Stimulated activated CD4-positive, alpha-beta T cell treated with anti-CD3 and anti-CD28 coated beads, Interleukin-4, amount 100 ng/mL, for 48 hours (primary cell): ENCODE measurements at places on chromosomes 6 and 20.

DNA sequence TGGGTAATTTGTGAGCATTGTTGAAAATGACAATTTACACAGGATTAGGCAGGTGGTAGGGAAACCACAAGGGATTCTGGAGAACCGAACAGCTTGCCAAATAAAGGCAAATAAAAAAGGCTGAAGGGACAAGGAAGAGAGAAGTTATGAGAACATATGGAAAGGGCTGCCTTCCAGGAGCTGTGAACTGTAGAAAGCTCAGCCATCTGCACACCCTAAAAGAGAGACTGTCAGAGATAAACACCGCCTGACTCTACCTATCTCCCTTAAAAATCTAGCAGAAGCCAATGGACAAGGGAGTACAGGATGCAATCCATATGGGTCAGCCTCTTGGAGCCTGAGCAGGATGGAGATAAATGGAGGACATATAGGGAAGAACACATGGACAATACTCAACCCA is 12.7 kb upstream of the SLC17A1 start:
- DNase-seq = no peak

GRCh38 chr6:98486057-98486456 is 348.3 kb upstream of the POU3F2 start:
- no peak for DNase-seq

DNA sequence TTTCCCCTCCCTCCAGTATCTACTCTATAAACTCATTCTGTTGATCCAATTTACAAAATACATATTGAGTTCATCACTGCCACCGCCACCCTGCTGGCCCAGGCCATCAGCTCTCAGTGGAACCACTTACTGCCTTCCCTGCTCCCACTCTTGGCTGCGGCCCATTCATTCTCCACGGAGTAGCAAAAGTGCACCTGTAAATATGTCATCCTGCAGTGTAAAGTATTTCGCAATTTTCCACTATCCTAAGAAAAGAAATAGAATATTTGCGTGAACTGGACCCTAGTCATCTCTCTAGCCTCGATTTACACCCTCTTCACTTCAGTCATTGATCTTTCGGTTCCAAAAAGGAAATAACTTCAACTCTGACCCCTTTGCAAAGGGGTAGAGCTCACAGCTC is 258.3 kb upstream of the TFAP2D start:
- DNase-seq = no peak

DNA sequence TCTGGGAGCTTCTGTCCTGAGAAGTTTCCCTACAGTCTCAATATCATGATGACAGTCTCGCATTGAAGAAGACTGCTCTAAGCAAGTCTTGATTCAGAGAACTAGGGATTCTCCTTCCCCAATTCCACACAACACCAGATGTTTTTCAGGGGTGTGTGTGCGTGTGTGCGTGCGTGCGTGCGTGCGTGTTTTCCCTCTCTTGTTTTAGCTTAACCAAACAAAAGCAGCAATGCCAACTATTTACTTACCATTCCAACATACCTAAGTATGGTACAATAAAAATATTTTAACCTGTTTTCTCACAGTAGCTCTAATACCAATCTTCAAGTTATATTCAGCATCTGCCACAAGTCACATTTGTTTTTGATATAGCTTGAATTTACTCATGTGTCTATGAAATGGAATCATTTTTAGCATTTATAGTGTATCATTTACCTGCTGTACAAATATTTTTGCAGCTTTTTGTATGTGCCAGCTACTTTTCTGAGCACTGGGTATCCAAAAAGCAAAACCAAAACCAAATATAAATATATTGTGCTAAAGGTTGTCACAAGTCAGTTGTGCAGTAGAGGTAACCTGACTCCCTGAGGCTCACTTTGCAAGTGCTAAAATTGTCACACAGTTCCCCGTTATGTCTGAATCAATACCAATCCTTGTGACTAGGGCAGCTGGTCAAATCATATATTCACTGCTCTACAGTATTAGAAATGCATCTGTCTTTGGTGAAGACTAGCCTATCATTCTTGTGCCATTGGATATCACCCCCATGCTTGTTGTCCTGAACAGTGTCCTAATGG is 21.7 kb upstream of the MYLIP start:
- no peak for DNase-seq

GRCh38 chr20:13105039-13105438 is 96.3 kb downstream of the SPTLC3 start:
- no peak for DNase-seq

GRCh38 chr20:36090223-36090622 is 64.3 kb upstream of the EPB41L1 start:
- DNase-seq = no peak

GRCh38 chr6:108321253-108321747 is 26.4 kb downstream of the AFG1L start:
- DNase-seq = no peak

GRCh38 chr6:11854408-11855165 is 76.0 kb upstream of the ADTRP start:
- DNase-seq = no peak

DNA sequence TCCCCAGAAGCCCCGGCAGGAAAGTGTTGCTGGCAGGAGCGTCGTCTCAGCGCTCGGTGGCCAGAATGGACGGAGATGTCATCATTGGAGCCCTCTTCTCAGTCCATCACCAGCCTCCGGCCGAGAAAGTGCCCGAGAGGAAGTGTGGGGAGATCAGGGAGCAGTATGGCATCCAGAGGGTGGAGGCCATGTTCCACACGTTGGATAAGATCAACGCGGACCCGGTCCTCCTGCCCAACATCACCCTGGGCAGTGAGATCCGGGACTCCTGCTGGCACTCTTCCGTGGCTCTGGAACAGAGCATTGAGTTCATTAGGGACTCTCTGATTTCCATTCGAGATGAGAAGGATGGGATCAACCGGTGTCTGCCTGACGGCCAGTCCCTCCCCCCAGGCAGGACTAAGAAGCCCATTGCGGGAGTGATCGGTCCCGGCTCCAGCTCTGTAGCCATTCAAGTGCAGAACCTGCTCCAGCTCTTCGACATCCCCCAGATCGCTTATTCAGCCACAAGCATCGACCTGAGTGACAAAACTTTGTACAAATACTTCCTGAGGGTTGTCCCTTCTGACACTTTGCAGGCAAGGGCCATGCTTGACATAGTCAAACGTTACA is 817 bp downstream of the GRM1 start:
- no peak for DNase-seq

DNA sequence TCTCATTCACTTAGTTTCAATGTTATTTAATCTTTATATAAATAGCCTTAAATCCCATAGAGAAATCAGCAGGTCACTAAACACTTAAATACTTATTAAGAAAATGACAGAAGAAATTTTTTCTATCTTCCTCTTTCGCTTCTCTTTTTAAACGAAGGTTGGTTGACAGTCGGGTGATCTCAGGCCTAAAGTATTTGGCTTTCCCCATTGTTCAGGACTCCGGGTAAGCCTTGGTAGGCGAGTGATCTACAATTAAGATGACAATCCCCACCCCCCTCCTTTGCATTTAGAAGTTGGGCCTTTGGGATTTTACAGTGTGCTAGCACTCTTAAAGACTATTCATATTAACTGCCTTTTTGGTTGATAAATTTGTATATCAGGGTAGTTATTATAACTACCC is 19.7 kb upstream of the UTRN start:
- DNase-seq = no peak

GRCh38 chr6:107235511-107235910 is 120.2 kb upstream of the BEND3 start:
- DNase-seq = no peak

DNA sequence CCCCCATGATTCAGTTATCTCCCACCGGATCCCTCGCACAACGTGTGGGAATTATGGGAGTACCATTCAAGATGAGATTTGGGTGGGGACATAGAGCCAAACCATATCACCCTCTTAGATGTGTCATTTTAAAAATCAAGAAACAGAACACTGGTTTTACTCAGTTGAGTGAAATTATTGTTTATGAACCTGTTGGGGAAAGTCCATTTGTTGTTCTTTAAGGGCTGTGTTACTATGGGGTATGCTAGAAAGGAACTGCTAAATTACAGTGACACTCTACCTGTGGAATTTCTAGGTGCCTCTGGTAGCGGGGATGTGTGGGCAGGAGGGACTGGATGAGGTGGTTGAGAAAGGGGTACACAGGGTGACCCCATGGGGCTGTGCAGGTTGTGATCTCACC is 28.9 kb downstream of the STX11 start:
- DNase-seq = no peak

GRCh38 chr6:143561105-143561704 is 49.7 kb upstream of the FUCA2 start:
- no peak for DNase-seq

GRCh38 chr6:6884193-6884627 is 223.6 kb upstream of the RREB1 start:
- no peak for DNase-seq

DNA sequence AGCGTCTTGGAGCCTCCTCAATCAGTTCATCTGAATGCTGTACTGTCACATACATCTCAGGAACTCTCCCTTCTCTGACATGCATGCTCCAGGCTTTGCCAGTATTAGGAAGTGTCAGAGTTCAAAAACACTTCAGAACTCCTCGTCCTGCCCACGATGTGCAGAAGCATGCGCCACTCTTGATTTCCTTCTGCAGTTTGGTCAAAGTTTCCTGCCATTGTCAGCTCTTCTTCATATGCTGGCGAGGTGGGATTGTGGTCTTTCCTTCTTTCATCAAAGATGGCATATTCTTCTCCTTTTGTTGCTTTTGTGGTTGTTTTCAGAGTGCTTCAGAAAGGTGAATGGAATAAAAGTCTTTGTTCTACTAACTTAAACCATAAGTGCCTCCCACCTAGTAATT is 21.0 kb downstream of the SLC13A3 start:
- no peak for DNase-seq

GRCh38 chr6:149373511-149373910 is 26.6 kb upstream of the SUMO4 start:
- no peak for DNase-seq

DNA sequence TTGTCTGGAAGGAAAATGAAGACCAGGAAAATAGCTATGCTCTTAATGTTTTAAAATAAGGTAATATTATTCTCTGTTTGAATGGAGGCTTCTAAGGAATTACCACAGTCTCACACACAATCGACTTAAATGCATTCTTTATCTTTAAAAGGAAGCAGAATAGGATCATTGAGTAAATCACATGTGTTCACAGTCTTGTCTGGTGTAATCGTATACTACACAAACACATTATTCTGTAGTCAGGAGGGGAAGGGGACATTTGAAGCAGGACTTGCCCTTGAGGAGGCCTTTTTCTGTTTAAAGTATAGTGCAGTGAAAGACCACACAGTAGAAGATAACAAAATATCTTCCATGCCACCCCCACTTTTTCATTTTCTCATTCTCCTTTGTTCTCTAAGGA is 20.6 kb upstream of the REV3L start:
- no peak for DNase-seq

DNA sequence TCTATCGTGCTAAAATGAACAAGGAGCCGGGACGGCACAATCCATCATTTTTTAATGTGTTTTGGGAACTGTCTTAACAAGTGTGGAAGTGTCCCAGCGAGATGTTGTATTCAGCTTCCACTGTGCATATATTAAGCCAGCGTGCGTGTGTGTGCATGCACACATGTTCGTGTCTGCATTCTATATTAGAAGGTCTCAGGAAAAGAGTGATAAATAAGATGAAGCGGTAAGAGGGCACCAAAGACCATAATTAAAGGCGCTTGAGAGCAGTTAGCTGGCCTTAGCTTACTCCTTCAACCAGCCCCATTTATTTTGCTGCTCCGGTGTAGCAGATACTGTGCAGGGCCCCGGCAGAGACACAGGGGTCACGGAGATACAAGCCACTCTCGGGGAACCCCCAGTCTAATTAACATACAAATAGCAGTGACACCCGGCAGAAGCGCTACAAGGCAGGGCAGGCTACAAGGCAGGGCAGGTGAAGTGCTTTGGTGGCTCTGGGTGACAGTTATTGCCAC is 206.5 kb upstream of the RREB1 start:
- DNase-seq = no peak

- DNase-seq = no peak
These were observed 116.4 kb downstream of the COL9A1 start for GRCh38 chr6:70186461-70186860.

DNA sequence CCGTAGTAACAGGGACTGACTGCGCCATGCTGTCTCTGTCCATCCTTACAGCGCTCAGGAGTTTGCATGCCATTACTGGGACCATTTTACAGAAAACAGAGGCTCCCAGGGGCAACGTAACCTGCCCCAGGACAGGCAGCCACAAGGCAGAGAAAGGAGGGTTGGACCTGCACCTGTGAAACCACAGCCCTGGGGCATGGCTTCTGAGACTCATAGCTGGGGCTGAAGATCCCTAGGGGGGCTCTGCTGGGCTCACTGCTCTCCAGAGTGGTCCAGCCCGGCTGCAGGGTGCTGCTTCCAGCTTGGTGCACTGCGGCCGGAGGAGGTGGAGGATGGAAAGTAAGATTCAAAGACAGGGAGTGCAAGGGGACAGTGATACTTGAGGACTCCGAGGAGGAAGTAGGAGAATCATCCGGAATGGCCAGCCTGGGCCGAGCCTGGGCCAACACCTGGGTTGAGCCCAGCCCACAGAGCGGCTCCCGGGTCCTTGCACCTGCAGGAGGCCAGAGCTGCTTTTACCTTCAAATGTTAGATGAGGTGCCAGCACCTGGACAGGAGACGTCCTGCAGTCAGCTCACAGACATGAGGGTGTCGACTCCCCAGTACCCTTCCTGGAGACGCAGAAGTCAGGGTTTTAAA is 183.2 kb downstream of the CDH4 start:
- no peak for DNase-seq

DNA sequence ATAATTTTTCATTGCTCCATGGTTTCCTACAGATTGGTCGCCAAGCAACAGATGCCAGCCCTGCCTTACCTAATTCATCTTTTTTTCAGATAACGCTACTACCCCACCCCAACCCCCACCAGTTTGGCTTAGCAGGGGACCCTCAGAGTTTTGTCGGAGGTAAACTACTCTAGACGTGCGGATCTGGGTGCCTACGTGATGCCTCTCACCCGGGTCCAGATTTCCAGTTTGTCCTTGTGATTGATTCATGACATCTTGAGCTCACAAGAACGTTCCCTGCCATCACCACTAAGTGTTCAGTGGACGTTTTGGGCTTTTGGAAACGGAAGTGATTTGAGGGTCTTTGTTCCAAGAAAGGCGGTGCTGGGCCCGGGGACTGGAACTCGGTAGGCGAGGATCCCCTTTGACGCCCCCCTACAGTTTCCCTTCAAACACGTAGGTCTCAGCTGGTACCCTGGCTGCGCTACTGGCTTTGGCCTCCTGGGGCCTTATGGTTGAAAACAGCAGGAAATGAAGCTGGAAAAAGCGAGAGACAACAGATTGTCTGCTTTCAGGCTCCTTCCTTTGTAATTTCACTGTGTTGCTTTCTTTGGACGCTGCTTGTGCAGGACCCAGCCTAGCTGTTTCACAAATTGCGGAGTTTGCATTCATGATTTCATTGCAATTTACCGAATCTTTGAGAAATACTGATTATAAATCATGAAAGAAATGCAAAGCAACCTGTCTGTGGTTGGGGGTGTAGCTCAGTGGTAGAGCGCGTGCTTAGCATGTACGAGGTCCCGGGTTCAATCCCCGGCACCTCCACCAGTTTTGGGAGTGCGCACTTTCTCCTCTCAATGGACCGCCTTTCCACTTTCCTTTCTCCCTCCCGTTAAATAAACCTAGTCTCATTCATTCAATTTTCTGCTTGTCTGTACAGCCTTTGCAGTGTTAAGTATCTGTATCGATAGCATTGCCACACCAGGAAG is 81.0 kb downstream of the GPX5 start:
- peak; percentile 39 for DNase-seq
